ENCODE measurements at places on chromosomes 13 and 19.

GRCh38 chr13:82681535-82681934, 1200.7 kb downstream of the SLITRK1 start:
- DNase-seq = no peak

GRCh38 chr13:113849546-113849945, 14.3 kb downstream of the GAS6 start:
- no peak for DNase-seq

DNA sequence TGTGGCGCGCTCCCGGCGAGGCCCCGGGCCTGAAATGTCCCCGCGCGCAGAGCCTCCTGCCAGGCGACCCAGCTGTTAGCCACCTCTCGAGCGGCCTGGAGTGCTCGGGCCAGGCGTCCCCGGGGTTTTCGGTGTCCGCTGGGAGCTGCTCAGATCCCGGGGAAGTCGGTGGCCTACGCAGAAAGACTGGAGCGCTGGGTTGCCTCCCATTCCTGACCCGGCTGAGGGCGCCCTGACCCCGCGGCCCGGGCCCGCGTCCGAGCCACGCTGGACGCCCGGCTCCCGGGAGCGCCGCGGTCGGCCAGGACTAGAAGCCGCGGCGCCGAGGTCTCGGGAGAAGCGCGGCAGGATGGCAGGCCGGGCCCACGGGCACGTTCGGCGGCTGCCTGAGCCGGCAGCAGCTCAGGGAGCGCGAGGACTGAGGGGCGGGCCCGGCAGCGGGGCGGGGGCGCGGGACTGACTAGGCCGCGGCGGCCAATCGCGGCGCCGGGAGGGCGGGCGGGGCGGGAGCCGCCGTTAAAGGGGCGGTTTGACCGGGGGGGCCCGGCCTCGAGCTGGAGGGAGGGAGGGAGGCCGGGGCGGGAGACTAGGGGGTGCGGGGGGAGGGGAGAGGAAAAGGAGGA, 1.3 kb upstream of the ZIC2 start:
- peak; percentile 92 for DNase-seq

- no peak for DNase-seq
Measured at GRCh38 chr13:34070006-34070405, 252.1 kb downstream of the RFC3 start.

DNA sequence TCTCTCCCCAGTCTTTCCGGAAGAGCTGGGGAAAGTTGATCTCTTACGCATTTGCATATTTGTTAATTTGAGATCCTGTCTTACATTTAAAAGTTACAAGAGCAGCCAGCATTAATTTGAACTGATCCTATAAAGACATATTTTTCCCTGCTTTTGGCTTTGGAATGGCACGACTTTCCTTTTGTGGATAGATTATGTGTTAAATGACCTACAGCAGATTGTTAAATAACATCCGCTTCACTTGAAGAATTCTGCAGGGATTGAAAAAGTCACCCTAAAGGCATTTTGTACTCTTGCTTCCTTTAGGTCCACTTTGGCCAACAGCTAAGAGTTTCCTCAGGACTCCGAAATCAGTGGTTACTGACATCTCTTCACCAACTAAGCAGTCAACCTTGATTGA, 334.0 kb downstream of the TBC1D4 start:
- no peak for DNase-seq
